Stimulated activated CD4-positive, alpha-beta T cell treated with anti-CD3 and anti-CD28 coated beads, TNF-alpha, amount 100 ng/mL, for 1 hour (primary cell): ENCODE measurements at places on chromosomes 5 and 9.

- no peak for DNase-seq
These were observed 237.0 kb downstream of the TENT4A start for GRCh38 chr5:6950250-6950649.

GRCh38 chr9:124635285-124635684, 128.1 kb upstream of the NR5A1 start:
- DNase-seq, result no peak

DNA sequence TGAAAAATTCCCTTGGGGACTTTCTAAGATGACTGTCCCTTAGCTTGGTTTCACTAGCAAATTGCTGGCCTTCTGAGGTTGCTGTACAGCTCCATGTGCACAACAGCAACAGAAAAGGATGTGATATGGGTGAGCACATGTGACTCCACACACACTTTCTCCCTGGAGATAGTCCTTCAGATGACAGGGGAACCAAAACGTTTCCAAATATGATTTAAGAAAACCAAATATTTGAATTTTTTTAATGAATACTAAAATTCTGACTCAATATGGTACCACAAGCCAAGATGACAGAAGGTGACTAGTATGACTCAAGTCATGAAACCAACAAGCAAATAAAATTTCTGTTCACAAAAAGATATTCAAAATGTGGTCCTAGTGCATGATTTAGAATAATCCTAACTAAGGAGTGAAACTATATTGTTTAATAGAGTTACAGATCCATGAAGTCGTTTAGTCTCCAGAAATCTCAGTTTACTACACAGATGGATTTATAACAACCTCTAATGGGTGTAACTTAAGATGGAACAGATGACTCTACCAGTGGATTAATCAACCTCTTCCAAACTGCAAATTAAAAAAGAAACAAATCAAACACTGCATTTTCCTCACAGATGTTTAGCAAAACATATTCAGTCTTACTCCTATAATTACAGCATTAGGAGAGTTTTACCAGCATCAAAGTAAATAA, 144.8 kb upstream of the PIK3R1 start:
- no peak for DNase-seq

DNA sequence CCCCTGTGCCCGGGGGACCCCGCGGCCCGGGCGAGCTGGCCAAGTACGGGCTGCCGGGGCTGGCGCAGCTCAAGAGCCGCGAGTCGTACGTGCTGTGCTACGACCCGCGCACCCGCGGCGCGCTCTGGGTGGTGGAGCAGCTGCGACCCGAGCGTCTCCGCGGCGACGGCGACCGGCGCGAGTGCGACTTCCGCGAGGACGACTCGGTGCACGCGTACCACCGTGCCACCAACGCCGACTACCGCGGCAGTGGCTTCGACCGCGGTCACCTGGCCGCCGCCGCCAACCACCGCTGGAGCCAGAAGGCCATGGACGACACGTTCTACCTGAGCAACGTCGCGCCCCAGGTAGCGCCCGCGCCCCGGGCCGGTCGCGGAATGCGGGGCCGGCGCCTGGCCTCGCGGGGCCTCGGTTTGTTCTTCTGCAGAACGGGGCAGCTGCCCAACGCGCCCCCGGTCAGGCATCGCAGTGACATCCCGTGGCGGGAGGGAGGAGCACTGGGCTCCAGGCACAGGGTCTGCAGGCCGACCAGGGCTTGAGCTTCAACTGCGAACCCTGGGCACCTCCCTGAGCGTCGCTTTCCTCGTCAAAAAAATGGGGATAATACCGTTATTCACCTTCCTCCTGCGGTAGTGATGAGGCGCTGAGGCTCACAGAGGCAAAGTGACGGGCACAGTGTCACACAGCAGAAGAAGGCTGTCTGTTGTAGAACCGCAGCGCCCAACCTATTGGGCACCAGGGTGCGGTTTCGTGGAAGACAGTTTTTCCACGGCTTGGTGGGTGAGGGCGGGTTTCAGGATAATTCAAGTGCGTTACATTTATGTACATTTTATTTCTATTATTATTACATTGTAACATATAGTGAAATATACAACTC, 777 bp downstream of the ENDOG start:
- no peak for DNase-seq

DNA sequence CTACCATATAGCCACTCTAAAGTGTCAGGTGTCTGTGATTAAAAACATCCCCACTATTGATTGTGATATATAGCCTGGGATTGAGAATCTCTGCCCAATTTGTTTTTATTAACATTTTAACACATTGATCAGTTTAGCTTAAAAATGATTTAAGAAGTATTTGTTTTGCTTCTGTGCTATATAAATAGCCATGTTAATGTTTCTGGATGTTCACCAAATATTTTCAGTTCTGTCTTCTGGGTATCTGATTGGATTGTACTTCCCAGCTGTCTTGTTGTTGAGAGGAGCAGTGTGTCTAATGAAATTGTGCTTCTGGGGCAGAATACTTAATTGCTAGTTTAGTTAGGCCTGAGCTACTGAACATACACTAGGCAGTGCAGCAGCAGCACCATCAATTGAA, 126.6 kb upstream of the TUSC1 start:
- no peak for DNase-seq

- no peak for DNase-seq
These were observed 10.1 kb downstream of the EDIL3 start for GRCh38 chr5:84374568-84374967.

GRCh38 chr9:87007711-87008366, 60.5 kb upstream of the GAS1 start:
- DNase-seq, result no peak

DNA sequence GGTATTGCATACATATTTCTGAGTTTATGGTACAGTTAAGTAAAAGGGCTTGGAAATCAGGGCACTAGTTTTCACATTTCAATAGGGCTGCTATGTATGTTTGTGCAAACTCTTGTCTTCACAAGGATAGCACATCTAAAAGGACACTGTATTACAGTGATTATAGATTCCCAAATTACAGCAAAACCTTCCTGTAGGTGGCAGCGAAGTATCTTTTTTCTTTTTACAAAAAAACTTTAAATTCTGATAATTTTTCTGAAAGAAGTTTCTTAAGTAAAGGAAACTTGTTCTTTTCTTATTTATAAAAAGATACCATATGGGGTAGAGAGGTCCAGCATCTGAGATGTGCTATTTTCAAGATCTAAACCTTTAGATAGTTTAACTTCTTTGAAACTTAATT, 337.8 kb downstream of the PTPRD start:
- no peak for DNase-seq

GRCh38 chr5:104643320-104643719, 1080.7 kb upstream of the NUDT12 start:
- DNase-seq, result no peak

GRCh38 chr5:142754031-142754430, 16.1 kb upstream of the ARHGAP26 start:
- DNase-seq, result no peak

GRCh38 chr9:68973619-68974018, 40.3 kb downstream of the PRKACG start:
- DNase-seq, result no peak

- no peak for DNase-seq
These were observed 21.2 kb downstream of the PTCH1 start for GRCh38 chr9:95495529-95495928.

DNA sequence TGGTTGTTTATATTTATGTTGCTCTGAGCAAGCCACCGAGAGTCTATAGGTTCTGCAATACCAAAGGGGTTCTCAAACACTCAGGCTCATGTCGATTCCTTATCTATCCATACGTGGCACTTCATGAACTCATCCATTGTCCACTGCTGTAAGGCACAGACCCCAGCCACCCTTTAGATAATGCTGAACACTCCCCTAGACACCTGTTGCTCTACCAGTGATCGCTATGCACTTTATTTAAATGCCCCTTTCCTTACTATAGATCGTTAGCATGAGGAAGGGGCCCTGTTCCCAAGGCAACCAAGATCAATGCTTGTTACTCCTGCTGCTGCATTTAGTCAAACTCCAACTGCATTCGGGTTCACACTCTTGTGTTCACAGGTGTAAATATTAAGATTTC, 171.9 kb downstream of the PAM start:
- DNase-seq, result no peak

DNA sequence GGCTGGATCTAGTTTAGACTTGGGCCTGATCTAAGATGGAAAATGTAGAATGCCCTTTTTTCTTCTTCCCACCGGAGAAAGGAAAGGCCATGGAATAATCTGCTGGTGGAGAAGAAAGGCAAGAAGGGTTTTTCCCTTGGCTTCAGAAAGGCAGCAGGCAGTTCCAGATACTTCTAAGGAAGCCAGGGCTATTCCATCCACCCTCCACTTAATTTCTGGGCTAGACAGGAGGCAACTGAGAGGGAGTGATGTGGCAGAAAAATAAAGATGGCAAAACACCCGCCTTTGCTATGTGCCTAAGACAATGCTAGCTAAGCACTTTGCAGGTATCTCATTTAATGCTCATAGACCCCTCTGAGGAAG, 9.9 kb downstream of the MYOZ3 start:
- DNase-seq, result no peak

GRCh38 chr9:81719972-81720371, 30.6 kb upstream of the TLE1 start:
- DNase-seq, result no peak

DNA sequence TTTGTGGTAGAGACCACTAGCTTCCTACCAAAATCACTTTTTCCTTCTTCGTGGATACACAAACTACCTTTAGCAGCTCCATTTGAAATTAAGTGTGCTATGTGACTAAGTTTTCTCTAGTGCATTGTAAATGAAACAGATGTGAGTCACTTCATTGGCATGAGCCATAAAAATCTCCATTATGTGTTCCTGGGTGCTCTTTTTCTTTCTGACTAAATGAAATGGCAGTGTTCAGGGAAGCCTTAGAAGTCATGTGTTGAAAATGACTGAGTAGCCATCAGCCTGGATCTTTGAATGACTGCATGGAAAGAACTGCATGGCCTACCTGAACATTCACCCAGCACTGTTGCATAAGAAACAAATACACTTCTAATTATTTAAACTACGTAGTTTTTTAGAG, 107.9 kb downstream of the NDUFAF2 start:
- no peak for DNase-seq

DNA sequence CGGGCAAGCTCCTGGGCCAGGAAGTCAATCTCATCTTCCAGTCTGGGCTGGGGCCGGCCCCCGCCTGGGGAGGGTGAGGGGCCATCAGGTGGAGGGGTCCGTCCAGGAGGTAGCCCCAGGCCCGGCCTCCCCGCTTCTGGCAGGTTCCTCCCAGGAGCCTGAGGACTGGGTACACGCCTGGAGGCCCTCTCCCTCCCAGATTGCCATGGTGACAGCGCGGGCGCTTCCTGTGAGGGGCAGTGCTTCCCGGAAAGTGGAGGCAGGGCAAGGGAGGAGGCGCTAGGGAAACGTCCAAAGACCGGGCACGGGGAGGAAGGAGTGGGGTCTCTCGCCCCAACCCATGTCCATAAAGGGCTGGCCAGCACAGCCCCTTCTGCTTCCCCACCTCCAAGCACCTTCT, 4.9 kb downstream of the NPDC1 start:
- no peak for DNase-seq

GRCh38 chr5:53473633-53474032, 6.8 kb upstream of the FST start:
- DNase-seq, result no peak

GRCh38 chr5:124511791-124512190, 234.6 kb downstream of the ZNF608 start:
- no peak for DNase-seq

GRCh38 chr5:124124711-124125229, 612.8 kb downstream of the CSNK1G3 start:
- no peak for DNase-seq

DNA sequence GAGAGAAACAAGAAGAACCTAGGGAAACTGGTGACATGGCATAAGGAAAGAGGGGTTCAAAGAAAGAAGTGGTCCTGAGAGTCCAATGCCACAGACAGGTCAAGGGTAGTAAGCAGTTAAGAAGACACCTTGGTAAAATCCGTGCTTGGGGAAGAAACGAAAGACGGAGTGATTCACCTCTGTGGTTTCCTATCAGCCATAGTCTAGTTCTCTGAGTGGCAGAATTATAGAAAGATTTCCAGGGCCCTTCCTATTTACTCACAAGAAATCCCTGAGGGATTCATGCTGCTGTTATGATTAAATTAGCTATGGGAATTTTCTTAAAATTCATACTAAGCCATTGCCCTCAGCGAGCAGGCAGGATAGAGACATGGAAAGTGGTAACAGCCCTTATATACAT, 31.7 kb downstream of the IL33 start:
- DNase-seq, result no peak

- DNase-seq, result no peak
These were observed 34.9 kb upstream of the SYNPO start for GRCh38 chr5:150605546-150605945.

DNA sequence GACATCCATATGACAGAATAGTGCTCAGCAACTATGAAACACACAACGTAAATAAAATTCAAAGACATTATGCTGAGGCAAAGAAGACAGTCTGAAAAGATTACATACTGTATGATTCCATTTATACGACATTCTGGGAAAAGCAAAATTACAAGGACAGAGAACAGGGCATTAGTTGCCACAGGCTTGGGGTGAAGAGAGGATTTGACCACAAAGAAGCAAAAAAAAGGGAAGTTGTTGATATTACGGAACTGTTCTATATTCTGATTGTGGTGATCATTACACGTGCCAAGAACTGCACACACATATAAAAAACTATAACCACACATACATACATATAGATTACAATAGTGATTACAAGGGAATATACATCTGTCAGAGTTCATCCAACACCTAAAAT, 24.1 kb downstream of the CDK5RAP2 start:
- no peak for DNase-seq

DNA sequence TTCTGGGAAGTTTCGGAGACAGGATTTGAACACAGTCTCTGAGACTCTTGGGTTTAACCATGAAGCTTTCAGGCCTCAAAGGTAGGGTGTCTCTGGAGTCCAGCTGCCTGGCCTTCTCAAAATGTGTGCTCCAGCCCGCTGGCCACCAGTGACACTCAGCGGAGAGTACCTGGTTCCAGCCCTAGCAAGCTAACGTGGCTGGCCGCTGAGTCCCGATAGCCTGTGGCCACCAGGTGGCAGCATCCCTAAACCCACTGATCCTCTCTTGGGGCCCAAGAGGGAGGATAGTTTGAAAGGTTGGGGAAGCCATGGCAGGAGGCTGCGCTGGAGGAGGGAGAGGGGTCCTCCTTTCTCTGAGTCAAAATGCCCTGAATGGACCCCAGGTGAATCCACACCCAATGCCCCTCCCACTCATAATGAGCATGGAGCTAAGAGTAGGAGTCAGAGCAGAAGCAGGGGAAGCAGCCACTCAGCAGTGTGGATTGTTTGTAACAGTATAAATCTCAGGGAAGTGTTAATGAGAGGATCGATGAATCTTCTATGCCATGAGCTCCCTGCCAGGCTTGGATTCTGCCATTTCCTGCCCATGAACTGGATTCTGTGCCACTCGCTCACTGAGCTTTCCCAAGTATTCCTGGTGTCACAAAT, 5.4 kb upstream of the TIFAB start:
- no peak for DNase-seq
